Stimulated activated CD8-positive, alpha-beta memory T cell treated with anti-CD3 and anti-CD28 coated beads, Interleukin-7, amount 100 ng/mL, for 1 hour (primary cell): ENCODE measurements at places on chromosomes 11 and 22.

GRCh38 chr11:22930816-22931594 is 70.7 kb upstream of the CCDC179 start:
- DNase-seq = no peak

DNA sequence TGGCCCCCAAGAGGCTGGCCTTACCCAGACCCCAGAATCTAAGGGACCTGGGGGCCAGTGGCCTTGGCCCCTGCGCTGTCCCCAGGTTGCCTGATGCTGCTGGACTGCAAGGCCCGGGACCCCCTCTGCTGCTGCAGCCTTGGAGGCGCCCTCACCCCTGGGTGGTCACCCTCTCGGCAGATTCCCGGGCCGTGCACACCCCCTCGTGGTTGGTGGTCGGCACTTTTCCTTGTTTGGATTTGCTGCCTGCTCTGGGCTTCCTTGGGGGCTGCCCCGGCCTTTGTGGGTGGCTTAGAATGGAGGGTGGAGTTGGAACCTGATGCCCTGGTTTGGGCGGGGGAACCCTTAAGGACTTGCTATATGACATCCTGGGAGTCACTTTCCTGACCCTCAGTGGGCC is 5.3 kb downstream of the RIN1 start:
- DNase-seq = no peak

GRCh38 chr11:34864424-34864823 is 51.8 kb downstream of the APIP start:
- no peak for DNase-seq

GRCh38 chr11:45105233-45105983 is 41.0 kb upstream of the PRDM11 start:
- DNase-seq = no peak

GRCh38 chr22:38104084-38104483 is 6.4 kb downstream of the BAIAP2L2 start:
- DNase-seq = no peak

DNA sequence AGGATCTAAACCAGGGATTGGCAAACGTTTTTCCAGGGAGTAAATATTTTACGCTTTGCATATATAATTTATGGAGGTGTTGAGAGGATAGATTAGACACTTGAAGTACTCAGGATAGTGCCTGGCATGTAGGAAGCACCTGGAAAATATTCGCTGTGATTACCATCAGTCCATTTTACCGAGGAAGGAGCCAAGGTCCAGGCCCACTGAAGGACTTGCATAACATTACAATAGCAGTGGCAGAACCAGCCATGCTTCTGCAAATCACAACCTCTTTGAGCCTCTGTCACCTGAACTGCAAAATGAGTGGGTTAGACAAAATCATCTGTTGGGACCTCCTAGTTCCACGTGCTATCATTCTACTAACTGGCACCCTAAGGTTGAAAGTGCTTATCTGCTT is 5.4 kb downstream of the FUT4 start:
- no peak for DNase-seq

- DNase-seq = no peak
Observed at GRCh38 chr22:36258701-36259614, 6.0 kb downstream of the APOL1 start.

DNA sequence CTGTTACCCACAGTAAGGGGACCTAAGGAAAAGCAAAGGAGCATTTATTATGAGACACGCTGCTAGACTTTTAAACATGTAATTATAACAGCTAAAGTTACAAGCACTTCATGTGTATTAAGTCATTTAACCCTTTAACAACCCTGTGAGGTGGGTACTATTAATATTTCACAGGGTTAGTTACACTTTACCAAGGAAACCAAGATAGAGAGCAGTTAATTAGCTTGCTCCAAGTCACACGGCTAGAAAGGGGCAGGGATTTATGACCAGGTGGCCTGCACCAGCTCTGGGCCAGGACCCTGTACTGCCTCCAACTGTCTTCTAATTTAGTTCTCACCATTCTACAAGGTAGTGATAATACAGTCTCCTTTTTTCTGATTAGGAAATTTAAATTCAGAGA is 74.9 kb downstream of the RPL27A start:
- no peak for DNase-seq

DNA sequence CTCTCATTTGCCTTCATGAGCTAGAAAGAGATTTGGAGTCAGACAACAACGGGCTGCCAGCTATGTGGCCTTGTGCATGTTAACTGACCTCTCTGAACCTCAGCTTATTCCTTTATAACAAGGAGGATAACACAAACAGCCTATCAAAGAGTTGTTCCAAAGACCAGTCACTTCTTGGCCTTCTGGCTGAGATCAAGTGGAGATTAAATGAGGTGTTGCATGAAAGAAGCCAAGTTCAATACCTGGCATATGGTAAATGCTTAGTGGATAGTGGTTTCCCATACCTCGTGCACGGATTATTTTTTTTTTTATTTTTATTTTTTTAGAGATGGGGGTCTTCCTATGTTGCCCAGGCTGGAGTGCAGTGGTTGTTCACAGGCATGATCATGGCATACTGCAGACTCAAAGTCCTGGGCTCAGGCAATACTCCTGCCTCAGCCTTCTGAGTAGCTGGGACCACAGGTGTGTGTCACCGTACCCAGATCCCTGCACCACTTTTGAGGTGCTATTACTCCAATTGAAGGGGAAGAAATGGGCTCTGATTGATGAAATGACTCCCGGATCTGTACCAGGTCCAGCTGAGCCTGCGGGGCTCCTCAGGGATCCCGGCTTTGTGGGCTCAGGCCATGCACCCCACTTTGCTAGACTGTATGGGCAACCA is 4.9 kb downstream of the LGALS1 start:
- no peak for DNase-seq

DNA sequence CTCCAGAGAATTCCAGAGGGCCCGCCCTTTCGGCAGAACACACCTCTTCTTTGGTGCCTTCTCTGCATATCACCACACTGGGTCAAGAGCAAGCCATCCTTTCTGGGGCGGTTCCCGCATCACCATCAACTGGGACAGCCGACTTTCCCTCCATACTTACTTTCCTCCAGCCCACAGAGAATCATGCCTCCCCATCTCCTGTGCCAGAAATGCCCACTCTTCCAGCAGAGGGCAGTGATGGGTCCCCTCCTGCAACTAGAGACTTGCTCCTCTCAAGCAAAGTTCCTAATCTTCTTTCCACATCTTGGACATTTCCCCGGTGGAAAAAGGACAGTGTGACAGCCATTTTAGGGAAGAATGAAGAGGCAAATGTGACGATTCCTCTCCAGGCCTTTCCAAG is 157.7 kb downstream of the C11orf91 start:
- no peak for DNase-seq

DNA sequence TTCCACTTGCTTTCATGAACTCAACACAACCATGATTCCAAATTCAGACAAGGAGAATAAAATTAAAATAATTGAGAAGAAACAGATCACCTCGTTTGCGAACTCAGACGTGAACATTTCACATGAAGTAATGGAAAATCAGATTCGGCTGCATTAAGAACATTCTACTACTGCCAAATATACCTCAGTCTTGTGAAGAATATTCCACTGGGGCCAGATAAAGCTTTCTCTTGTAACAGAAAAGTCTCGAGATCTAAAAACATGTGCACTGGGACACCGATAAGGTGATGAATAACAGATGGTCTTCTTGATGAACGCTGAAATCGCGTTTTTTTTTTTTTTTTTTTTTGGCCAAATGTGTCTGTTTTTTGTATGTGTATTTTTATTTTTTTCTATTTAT is 761.1 kb downstream of the BRD1 start:
- no peak for DNase-seq
